ENCODE measurements at places on chromosomes 12 and 14. TPM values are rescaled to one million over a fixed set of nuclear protein-coding genes. Genes with fewer than 3 reads are reported as not detected.

DNA sequence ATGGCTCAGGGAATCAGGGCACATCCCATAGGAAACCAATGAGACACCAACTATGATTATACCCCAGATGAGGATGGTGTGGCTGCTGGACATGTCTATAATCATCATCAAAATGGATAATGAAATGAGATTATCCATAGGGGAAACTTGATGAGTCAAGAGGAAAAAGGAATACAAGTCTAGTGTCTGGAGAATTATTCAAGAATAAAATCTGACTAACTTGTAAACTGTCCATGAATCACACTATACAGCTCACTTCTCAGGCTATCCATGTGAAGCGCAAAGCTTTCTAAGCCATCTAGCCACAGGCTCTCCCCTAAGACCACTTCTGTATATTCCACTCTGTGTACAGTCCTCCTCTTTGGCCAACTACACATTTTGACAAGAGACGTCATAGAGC lies 52.5 kb downstream of the DUSP16 start:
- no peak overlapping the region for H3K4me3 ChIP-seq
- no peaks in the 10 kb centered on the region for H3K36me3 ChIP-seq
- DNase-seq = no peak
- H3K27ac ChIP-seq = peak overlapping the region; percentile 59
- peaks cover 81% of the 10 kb centered on the region for H3K4me1 ChIP-seq
- no peaks in the 10 kb centered on the region for H3K27me3 ChIP-seq

GRCh38 chr14:92937051-92937937 lies 14.3 kb downstream of the CHGA start:
- no peaks in the 10 kb centered on the region for H3K27me3 ChIP-seq
- peaks cover 8% of the 10 kb centered on the region for H3K4me1 ChIP-seq
- no peak overlapping the region for H3K27ac ChIP-seq
- no peak overlapping the region for H3K4me3 ChIP-seq
- peaks cover 41% of the 10 kb centered on the region for H3K36me3 ChIP-seq

- H3K36me3 ChIP-seq = peaks cover 97% of the 10 kb centered on the region
- H3K4me3 ChIP-seq = no peak overlapping the region
- H3K27ac ChIP-seq = peak overlapping the region; percentile 29
- no peak for DNase-seq
- no peaks in the 10 kb centered on the region for H3K27me3 ChIP-seq
Observed at GRCh38 chr12:123614110-123614509, 12.2 kb downstream of the DDX55 start.

GRCh38 chr14:19917243-19917642 lies 3.2 kb upstream of the OR4K5 start:
- no peaks in the 10 kb centered on the region for H3K4me1 ChIP-seq
- H3K36me3 ChIP-seq = no peaks in the 10 kb centered on the region
- H3K4me3 ChIP-seq = no peak overlapping the region
- no peaks in the 10 kb centered on the region for H3K27me3 ChIP-seq
- H3K27ac ChIP-seq = no peak overlapping the region
- DNase-seq = no peak

DNA sequence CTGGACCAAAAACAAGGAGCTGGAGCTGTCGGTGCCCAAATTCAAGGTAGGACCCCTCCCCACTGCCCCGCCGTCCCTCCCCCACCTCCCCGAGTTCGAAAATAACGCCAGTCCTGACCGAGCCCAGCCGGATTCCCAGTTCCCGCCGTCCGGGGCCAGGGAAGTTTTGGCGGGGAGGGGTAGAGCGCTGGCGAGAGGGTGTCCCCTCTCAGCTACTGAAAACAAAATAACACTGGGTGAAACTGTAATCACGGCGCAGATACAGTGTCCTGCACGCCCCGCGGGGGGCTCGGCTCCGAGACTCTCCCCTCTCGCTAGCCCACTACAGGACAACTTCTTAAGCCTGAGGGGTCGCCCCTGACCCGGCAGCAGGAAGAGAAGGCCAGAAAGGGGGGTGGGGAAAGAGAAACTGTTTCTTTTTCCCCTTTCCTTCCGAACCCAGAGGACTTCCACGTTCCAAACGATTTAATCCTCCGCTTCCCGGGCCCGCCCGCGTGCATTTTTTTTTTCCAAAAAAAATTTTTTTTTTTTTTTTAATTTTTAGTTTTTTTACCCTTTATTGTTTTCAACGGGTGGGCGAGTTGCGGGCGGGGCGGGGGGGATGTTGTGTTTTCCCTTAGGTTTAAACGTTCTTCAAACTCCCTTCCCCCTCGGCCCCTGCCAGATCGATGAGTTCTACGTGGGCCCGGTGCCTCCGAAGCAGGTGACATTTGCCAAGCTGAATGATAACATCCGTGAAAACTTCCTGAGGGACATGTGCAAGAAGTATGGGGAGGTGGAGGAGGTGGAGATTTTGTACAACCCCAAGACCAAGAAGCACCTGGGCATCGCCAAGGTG lies 1.6 kb downstream of the SETD1B start:
- DNase-seq = no peak
- H3K27me3 ChIP-seq = no peaks in the 10 kb centered on the region
- H3K4me1 ChIP-seq = peaks cover 58% of the 10 kb centered on the region
- peak overlapping the region; percentile 81 for H3K4me3 ChIP-seq

- H3K27me3 ChIP-seq = no peaks in the 10 kb centered on the region
- H3K27ac ChIP-seq = peak overlapping the region; percentile 0
- no peaks in the 10 kb centered on the region for H3K36me3 ChIP-seq
- no peak for DNase-seq
- H3K4me3 ChIP-seq = no peak overlapping the region
- peaks cover 82% of the 10 kb centered on the region for H3K4me1 ChIP-seq
Observed at GRCh38 chr14:55332654-55333570, 61.7 kb downstream of the FBXO34 start.

SPTB gene
- 82.2 TPM for total RNA-seq

TMCC3 gene
- total RNA-seq = 1.7 TPM

DNA sequence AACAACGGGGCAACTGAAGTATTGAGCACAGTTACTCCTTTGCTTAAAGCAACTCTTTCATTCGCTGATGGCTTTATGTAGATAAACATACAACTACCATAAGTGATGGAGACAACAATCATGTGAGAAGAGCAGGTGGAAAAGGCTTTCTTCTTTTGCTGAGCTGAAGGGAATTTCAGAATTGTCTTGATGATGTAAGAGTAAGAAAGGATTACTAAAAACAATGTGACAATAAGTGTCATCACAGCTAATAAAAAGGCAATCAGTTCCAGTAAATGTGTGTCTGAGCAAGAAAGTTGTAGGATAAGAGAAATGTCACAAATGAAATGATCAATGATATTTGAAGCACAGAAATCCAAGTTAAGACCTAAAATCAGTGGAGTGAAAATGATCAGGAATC lies 647 bp downstream of the OR6C70 start:
- H3K4me1 ChIP-seq = no peaks in the 10 kb centered on the region
- H3K27me3 ChIP-seq = no peaks in the 10 kb centered on the region
- H3K27ac ChIP-seq = no peak overlapping the region

- no peaks in the 10 kb centered on the region for H3K27me3 ChIP-seq
- H3K4me3 ChIP-seq = no peak overlapping the region
- peak overlapping the region; percentile 92 for H3K27ac ChIP-seq
- H3K36me3 ChIP-seq = peaks cover 2% of the 10 kb centered on the region
- peaks cover 98% of the 10 kb centered on the region for H3K4me1 ChIP-seq
Observed at GRCh38 chr14:103401223-103402214, 16.3 kb downstream of the MARK3 start.

- H3K4me1 ChIP-seq = peaks cover 41% of the 10 kb centered on the region
- H3K36me3 ChIP-seq = no peaks in the 10 kb centered on the region
- H3K4me3 ChIP-seq = no peak overlapping the region
Observed at GRCh38 chr12:29676676-29677075, 107.1 kb downstream of the TMTC1 start.

TAS2R31 gene
- total RNA-seq = 0.88 TPM

- no peak overlapping the region for H3K4me3 ChIP-seq
- no peak for DNase-seq
- no peaks in the 10 kb centered on the region for H3K4me1 ChIP-seq
Observed at GRCh38 chr12:13564266-13564810, 367.8 kb downstream of the EMP1 start.

DNA sequence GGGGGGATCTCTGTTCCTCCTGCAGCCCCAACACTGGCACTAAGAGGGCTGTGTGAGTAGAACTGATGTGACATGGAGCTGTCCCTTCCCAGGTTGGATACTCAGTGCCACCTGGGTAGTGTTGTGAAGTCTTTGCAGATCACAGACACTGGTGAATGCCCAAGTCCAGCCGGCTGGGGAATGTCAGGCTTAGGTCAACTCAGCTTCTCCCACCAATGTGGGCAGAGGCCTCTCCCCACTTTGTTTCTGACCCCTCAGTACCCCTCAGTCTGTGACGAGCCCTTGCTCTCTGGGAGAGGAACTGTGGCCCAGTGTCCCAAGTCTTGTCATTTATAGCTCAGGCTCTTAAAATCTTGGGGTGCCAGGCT lies 11.3 kb downstream of the SLC25A29 start:
- no peaks in the 10 kb centered on the region for H3K27me3 ChIP-seq
- no peak for DNase-seq
- peaks cover 16% of the 10 kb centered on the region for H3K36me3 ChIP-seq
- H3K27ac ChIP-seq = peak overlapping the region; percentile 47

PRR4 gene
- 1.2 TPM for total RNA-seq

- no peak for DNase-seq
- H3K36me3 ChIP-seq = no peaks in the 10 kb centered on the region
- no peak overlapping the region for H3K27ac ChIP-seq
- H3K4me1 ChIP-seq = peaks cover 14% of the 10 kb centered on the region
Observed at GRCh38 chr12:91967590-91967989, 178.1 kb downstream of the BTG1 start.

DNA sequence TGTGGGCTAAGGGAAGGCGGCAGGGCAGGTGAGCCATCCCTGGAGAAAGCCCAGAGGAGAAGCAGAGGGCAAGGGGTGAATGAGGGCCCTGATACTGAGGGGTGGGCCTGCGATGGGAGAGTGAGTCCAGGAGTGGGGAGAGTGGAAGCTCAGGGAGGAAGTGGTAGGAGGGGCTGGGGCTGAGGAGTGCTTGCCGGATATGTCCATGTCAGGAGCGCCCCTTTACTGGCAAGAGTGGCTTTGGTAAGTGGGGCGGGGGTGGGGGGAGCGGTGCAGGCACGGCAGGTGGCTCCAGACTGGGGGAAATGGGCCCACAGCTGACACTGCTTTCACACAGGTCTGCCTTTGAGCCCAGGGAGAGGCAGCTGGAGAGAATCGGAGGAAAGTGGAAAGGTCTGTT lies 86.4 kb upstream of the GPR68 start:
- peaks cover 69% of the 10 kb centered on the region for H3K27me3 ChIP-seq
- no peak overlapping the region for H3K4me3 ChIP-seq
- H3K27ac ChIP-seq = no peak overlapping the region
- peaks cover 54% of the 10 kb centered on the region for H3K4me1 ChIP-seq
- no peaks in the 10 kb centered on the region for H3K36me3 ChIP-seq
- no peak for DNase-seq

DNA sequence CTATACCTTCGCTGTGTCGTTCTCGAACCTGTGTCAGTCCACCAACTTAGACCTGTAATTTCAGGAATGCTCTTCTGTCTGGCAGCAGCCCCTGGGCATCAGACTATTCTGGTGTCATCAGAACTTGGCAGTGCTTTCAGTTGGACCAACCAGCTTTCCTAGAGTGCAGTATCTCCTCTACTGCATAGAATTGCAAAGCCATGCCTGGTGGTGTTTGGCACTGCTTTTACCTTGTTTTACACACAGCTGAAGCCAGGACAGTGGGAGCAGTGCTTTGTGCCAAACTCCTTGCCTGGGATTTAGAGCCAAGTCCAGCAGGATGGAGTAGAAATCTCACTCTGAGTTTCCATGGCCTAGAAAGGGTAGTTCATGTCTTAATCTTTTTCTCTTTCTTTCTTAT lies 1.5 kb downstream of the FLVCR2 start:
- H3K27ac ChIP-seq = no peak overlapping the region
- DNase-seq = peak; percentile 31
- H3K4me1 ChIP-seq = peaks cover 44% of the 10 kb centered on the region
- H3K27me3 ChIP-seq = no peaks in the 10 kb centered on the region
- H3K36me3 ChIP-seq = no peaks in the 10 kb centered on the region

TMEM229B gene
- total RNA-seq = 1.4 TPM

DNA sequence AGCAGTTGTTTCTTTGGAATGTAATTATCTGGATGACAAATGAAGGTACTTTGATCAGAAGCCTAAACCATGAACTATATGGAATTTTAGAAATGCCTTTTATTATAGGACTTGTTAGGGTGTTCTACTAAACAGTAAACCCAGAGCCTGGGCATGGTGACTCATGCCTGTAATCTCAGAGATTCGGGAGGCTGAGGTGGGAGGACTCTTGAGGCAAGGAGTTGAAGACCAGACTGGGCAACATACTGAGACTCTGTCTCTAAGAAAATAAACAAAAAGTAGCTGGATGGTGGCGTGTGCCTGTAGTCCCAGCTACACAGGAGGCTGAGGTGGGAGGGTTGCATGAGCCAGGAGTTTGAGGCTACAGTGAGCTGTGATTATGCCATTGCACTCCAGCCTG lies 23.9 kb downstream of the PALS1 start:
- H3K4me1 ChIP-seq = peaks cover 61% of the 10 kb centered on the region
- H3K27me3 ChIP-seq = no peaks in the 10 kb centered on the region
- no peak for DNase-seq
- H3K4me3 ChIP-seq = no peak overlapping the region
- no peaks in the 10 kb centered on the region for H3K36me3 ChIP-seq

- no peak for DNase-seq
- H3K27ac ChIP-seq = peak overlapping the region; percentile 52
- peak overlapping the region; percentile 21 for H3K4me3 ChIP-seq
- H3K4me1 ChIP-seq = peaks cover 90% of the 10 kb centered on the region
- H3K27me3 ChIP-seq = no peaks in the 10 kb centered on the region
Observed at GRCh38 chr12:4292341-4293073, 18.9 kb downstream of the CCND2 start.

- H3K27ac ChIP-seq = no peak overlapping the region
- H3K27me3 ChIP-seq = no peaks in the 10 kb centered on the region
- H3K4me3 ChIP-seq = no peak overlapping the region
- DNase-seq = no peak
Observed at GRCh38 chr12:76799362-76799761, 35.4 kb downstream of the ZDHHC17 start.

DEGS2 gene
- not detected for total RNA-seq

All from left ventricle myocardium inferior (tissue), 1 donor.